ENCODE measurements at places on chromosomes 16 and 17. TPM values are rescaled to one million over a fixed set of nuclear protein-coding genes. Genes with fewer than 3 reads are reported as not detected.

The RPS15A gene
- 829 TPM for total RNA-seq

The SYCE1L gene
- not detected for total RNA-seq

The NETO2 gene
- 0.27 TPM for total RNA-seq

The KCTD19 gene
- total RNA-seq: not detected

The FOXC2 gene
- total RNA-seq: 54.5 TPM

The TRIM37 gene
- total RNA-seq: 26.5 TPM

The PRSS33 gene
- not detected for total RNA-seq

DNA sequence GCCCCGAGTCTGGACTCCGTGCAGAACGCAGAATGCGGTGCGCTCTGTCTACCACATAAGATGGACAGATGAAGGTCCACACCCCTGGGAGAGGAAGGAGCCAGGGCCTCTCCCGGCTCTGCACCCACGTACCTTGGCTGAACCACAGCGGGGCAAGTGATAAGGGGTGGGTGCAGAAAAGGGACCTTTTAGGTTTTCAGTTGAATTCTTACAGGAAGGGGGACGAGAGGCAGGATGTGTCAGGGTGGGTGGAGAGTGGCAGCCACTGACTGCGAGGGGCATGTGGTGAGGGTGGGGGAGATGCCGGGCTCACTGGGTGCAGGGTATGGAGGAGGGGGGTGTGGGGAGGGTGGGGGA lies 372 bp downstream of the CD300A start:
- peaks cover 2% of the 10 kb centered on the region for H3K4me1 ChIP-seq
- no peak overlapping the region for H3K27ac ChIP-seq
- no peaks in the 10 kb centered on the region for H3K36me3 ChIP-seq

GRCh38 chr16:25012525-25012991 lies 2.6 kb downstream of the ARHGAP17 start:
- no peak overlapping the region for H3K27ac ChIP-seq
- DNase-seq: no peak
- no peaks in the 10 kb centered on the region for H3K27me3 ChIP-seq
- H3K4me1 ChIP-seq: peaks cover 60% of the 10 kb centered on the region

DNA sequence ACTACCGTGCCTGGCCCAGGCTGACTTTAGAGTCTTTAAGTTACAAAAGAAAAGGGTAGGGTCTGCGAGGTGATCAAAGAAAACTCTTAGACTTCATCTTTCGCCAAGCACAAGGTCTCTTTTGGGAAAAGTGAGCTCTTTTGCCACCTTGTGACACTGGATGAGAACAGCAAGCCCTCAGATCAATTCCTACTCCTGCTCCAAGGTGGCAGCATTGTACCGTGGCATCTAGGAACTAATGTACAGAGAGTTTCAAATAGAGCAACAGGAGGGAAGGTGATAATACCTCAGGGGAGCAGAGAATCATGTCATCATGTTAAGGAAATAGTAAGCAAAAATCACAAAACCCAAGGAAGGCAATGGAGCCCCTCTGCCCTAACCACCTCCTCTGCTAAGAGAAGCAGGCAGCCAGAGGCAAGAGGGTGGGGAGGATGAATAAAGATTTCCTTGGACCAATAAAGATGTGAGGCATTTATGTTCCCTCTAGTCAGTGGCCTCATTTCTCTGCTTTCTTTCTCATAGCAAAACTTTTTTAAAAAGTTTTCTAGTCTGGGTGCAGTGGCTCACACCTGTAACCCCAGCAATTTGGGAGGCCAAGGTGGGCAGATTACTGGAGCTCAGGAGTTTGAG lies 2.1 kb upstream of the C17orf78 start:
- H3K27me3 ChIP-seq: no peaks in the 10 kb centered on the region
- H3K27ac ChIP-seq: no peak overlapping the region
- H3K4me1 ChIP-seq: no peaks in the 10 kb centered on the region

DNA sequence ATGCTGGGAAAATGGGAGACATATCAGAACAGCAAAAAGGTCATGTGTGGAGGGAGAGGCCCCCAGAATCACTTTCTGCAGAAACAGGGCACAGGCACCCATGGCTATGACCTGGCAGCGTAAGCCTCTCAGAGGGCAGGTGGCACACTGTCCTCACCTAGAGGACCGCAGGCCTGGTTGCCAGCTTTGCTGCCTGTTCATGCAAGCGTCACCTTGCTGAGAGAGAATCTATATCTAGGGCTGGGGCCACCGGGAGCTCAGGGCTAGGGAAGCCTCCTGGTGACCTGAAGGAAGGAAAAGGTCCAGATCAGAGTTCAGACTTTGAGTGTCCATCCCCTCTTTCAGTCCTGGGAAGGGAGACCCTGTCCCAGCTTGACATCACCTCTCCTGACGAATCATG lies 78.7 kb downstream of the GOSR1 start:
- H3K36me3 ChIP-seq: no peaks in the 10 kb centered on the region
- no peaks in the 10 kb centered on the region for H3K27me3 ChIP-seq
- H3K4me1 ChIP-seq: no peaks in the 10 kb centered on the region
- no peak overlapping the region for H3K4me3 ChIP-seq
- DNase-seq: no peak

DNA sequence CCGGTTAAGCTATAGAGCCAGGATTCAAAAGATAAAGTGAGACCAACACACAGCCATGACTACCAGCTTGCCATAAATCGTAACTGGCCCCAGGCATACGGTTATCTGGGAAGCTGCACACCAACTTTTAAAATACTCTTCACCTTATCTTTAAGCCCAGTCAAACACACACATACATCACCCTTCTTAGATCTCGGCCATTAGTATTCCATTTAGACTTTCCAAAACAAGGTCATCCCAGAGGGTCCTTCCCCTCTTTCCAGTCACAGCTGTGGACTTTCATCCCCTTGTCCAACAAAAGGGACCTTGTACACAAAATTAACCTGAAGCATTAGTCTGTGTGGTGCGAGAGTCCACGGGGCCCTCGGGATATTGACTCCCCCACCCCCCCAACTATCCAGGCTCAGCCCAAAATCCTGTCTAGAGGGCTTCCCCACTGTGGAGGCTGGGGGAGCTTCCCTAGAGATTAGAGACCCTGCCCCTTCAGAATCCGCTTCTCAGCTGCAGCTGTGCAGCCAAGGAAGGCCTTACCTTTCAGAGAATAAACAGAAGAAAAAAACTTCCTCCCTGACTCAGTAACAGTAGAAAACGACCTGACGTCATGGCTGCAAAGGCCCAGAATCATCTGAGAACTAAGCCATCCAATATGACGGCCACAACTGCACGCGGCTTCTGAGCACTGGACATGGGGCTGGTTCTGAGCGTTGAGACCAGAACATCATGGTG lies 9.9 kb downstream of the ZFHX3 start:
- H3K27me3 ChIP-seq: no peaks in the 10 kb centered on the region
- H3K4me3 ChIP-seq: no peak overlapping the region
- peaks cover 95% of the 10 kb centered on the region for H3K4me1 ChIP-seq

DNA sequence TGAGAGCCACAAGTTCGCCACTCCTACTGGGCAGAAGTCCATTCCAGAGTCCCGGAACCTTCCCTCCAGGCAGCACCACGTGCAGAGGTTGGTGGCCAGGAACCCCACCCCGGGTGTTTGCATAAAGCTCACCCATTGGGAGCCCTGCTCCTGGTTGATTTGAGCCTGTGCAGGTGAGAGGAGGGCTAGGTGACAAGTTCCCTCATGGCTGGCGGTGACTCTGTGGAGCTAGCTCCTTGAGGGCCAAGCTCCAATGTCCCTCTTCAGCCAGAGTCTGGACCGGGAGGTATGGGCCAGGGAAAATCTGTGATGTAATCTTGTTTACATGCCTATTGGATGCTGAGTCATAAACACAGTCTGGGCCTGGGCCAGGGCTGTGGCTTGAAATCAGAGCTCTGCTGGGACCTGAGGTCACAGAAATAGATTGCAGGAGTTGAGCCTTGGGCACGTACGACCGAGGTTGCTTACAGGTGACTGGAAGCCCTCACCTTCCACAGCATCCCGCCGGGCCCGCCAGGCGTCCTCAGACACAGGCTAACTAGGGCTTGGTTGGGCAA lies 118.9 kb downstream of the AATF start:
- no peaks in the 10 kb centered on the region for H3K4me1 ChIP-seq
- H3K4me3 ChIP-seq: no peak overlapping the region
- no peak for DNase-seq
- H3K36me3 ChIP-seq: no peaks in the 10 kb centered on the region

GRCh38 chr17:17275971-17276370 lies 5.1 kb downstream of the COPS3 start:
- H3K27me3 ChIP-seq: no peaks in the 10 kb centered on the region
- no peak overlapping the region for H3K27ac ChIP-seq
- no peak overlapping the region for H3K4me3 ChIP-seq
- H3K4me1 ChIP-seq: peaks cover 30% of the 10 kb centered on the region
- peaks cover 23% of the 10 kb centered on the region for H3K36me3 ChIP-seq

- no peaks in the 10 kb centered on the region for H3K4me1 ChIP-seq
- no peak overlapping the region for H3K4me3 ChIP-seq
- no peak for DNase-seq
- H3K27ac ChIP-seq: no peak overlapping the region
Measured at GRCh38 chr16:17723531-17724134, 252.9 kb upstream of the XYLT1 start.
